Erythroblast (primary cell): ENCODE measurements at places on chromosomes 2 and 18.

DNA sequence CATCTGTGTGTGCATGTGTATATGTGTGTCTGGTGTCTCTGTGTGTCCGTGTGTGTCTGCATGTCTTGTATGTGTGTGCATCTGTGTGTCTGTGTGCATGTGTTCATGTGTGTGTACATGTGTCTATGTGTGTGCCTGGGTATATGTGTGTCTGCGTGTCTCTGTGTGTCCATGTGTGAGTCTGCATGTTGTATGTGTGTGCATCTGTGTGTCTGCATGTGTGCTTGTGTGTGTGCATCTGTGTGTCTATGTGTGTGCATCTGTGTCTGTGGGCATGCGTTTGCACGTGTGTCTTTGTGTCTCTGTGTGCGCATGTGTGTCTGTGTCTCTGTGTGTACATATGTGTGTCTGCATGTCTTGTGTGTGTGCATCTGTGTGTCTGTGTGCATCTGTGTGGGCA, 207.7 kb downstream of the TNS1 start:
- DNase-seq: no peak

- no peak for DNase-seq
These were observed 4.9 kb downstream of the CCT7 start for GRCh38 chr2:73238976-73239375.

GRCh38 chr2:85255813-85256594, 71.8 kb downstream of the TGOLN2 start:
- DNase-seq: no peak

DNA sequence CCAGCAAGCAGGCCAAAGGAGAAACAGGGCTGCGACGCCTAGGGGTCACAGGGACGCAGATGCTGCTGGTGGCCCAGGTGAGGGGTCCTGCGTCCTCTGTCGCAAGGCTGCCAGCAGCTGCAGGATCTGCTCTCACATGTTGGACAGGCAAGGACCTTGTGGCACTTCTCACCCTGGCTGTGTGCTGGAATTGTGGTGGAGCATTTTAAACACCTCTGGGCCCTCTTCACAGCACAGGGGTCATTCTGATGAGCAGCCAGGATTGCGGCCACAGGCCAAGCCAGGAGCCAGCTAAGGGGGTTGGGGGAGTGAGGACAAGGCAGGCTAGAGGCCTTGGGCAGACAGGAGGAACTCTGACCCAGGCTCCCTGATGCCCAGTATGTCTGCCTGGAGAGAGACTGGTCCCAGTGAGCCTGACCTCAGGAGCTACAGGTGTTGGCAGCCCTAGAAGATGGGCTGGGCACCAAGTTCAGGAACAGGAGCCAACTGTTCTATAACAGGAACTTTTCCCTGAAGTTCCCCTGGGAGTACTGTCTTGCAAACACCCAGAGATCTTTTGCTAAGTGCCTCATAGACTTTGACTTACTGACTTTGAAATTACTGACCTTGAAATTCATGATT, 40.2 kb downstream of the EFR3B start:
- no peak for DNase-seq

- DNase-seq: no peak
These were observed 141.0 kb upstream of the CTDP1 start for GRCh38 chr18:79538635-79539034.

DNA sequence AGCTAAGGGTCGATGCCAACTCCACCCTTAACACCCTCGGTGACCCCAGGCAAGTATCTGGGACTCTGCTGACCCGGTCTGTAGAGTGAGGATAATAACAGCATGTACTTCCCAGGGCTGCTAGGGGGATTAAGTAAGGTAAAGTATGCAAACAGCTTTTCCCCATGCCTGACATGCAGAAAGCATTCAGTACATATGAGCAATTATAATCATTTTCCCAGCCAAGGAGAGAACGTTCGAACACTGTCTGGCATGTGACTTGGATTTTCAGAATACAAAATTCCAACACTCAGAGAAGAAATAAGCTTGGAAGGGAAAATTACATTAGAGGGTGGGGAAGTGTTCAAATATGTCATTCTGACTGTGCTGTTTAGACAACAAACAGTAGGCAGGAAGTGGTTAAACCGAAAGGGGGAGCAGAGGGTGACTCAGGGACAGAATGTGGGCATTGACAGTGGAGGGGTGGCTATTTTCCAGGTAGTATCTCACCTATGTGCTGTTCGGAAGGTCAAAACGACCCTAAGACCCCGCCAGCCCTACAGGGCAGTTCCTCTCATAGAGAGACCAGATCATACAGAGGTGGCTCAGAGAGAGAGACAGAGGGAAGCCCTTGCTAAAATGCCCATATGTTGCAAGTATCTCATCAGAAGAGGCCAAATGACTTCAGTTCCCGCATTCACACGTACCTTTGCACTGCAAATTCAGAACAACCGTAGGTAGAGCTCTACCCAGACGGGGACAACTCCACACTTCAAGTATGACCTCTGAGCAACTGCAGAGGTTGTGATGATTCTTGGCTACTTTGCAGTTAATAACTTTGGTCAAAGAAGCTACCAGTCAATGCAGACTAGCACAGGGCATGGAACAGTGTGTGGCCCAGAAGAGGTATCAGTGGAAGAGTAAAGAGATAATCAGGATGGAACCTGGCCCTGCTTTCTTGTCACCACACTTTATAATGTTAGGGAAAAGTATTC, 14.8 kb downstream of the ASPRV1 start:
- peak; percentile 47 for DNase-seq

- peak; percentile 67 for DNase-seq
These were observed 26.0 kb downstream of the PLEK start for GRCh38 chr2:68391099-68391498.

- peak; percentile 67 for DNase-seq
These were observed at the start of gene NTSR2 for GRCh38 chr2:11669454-11670291. NTSR2 (minus strand) TSS chr2:11670195; CDS start chr2:11670129, 66 bp downstream.

DNA sequence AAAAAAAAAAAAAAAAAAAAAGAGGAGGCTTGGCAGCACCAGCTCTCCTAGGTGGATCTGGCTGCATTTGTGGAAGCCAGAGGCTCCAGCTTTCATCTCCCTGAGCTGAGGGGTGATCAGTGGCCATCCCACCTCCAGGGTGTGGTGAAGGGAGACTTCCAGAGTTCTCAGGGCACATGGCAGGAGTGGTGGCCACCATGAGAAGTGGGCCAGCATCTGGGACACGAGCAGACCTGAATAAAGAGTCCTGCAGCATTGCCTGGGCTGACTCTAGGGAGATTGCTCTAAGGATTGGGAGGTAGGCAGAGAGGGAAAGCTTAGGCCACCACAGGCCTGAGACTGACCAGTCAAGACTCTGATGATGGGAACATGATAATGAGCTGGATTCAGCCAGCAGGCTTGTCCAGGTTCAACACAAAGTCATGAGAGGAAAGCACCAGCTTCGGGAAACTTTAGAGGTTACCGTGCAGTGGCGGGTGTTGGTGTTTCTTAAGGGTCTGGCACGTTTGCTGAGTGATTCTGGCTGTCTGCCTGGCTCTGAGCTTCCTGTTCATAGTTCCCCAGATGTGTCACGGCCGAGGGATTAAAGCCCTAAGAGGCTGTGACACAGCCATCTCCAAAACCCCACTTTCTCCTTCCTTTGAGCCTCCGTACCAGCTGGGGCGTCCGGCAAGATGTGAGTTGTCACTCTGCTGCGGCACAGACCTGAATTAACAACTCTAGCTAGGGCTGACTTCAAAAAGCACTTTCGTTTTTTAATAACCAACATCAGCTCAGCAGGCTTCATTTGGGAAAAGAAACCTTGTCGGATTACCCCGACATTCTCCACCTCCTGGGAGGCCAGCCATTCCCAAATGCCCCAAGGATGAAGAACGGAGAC, 38.3 kb upstream of the IL1R1 start:
- no peak for DNase-seq

DNA sequence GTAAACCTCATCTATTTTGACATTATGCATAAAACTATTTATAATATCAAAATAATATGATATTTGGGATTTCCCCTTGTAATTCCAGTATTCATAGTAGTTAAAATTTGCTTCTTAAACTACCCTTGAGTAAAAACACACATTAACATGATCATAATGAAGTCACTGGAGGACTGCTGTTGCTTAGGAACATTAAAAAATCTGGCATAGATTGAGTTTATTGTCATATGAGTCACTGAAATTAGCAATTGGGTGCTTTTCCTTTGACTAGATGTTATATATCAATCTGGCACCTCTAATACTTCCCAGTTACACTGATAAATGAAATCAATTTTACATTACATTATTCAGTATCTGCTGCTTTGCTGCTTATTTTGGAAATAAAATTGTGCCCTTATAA, 57.0 kb upstream of the ZC3H15 start:
- DNase-seq: no peak

GRCh38 chr2:181117206-181117925, 137.0 kb downstream of the UBE2E3 start:
- no peak for DNase-seq

GRCh38 chr2:174492963-174493431, 6.2 kb upstream of the GPR155 start:
- DNase-seq: no peak

DNA sequence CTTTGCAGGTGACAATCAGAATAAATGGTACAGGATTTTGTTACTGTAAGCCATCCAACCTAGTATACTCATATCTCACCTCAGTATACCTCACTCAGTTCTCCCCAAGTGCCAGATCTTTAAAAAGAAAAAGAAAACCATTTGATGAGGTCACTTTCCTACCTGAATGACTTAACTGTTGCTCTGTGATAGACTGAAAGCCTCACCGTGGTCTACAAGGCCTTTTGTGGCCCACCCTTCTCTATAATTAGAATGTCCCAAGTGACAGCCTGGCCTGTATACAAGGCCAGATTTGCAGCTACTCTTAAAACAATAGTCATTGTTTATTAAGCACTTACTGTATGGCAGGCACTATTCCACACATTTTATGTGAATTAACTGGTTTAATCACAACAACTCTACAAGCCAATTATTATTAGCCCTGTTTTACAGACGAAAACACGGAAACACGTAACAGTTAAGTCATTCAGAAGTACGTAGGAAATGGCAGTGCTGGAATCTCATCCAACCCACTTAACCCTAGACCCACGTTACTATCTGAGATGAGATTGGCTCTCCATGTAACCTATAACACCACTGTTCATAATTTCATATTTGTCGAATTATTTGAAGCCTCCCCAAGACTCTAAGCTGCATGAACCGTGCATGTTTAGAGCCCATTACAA, 28.3 kb downstream of the PKP4 start:
- no peak for DNase-seq

DNA sequence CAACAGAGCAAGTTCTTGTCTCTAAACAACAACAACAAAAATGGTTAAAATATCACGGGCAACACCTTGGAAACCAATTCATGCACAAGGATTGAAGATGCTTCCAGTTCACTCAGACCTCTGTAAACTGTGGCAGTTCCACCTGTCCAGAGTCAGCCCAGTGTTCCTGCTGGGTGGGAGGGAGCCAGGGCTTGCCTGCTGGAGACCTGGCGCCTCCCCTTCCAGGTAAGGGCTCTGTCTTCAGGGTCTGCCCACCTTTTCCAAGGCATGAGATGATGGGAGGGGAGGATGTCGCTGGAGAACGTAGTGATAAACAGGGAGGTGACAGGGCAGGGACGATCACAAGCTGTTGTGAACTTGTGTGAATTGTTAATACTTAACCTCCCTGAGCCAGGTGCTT, 9.8 kb upstream of the GPC1 start:
- no peak for DNase-seq

DNA sequence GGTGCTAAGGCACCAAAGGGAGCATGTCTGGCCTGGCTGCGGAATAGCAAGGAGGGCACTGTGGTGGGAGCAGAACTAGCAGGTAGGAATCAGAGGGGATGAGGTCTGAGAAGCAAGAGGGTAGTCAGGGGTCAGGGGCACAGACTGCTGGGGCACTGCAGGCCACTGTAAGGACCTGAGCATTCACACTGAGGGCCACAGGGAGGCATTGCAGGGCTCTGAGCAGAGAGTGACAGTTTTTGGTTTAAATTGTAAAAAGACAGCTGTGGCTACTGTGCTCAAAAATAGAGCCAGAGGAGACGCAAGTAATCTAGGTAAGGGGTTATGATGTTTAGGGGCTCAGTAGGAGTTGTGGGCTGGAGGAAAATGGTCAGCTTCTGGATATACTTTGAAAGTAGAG, 41.5 kb downstream of the ARHGAP25 start:
- no peak for DNase-seq

- no peak for DNase-seq
These were observed 64.0 kb downstream of the ODC1 start for GRCh38 chr2:10383960-10384734.

DNA sequence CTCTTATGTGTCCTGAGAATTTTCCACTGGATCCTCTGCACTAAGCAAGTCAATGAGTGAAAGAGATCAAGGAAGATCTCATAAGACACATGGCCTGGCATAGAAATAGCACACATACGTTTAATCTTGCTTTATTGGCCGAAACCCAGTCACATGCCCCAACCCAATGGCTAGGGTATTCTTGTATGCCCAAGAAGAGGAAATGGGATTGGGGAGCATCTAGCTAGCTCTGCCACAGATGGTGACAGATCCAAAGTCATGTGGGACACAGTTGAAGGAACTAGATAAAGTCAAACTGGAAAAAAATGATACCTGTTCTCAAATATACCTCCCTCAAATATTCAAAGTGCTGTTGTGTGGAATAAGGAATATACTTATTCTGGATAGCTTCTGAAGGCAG, 74.7 kb downstream of the CD28 start:
- DNase-seq: no peak

DNA sequence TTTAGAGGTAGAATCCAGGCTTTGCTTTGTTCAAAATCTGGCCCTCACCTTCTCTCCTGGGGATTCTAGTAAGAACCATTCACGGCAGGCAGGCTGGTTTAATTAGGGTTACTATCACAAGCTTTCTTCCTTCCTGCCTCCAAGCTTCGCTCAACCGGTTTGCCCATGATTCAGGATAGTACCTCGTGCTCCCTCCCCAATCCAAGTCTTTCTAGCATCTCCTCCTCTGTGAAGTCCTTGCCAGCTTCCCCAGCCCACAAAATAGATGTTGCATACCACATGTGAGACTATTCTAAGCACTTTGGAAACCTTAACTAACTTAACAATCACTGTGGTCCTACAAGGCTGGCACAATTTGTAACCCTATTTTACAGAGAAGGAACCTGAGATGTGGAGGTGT, 135.1 kb downstream of the SOCS6 start:
- DNase-seq: no peak

DNA sequence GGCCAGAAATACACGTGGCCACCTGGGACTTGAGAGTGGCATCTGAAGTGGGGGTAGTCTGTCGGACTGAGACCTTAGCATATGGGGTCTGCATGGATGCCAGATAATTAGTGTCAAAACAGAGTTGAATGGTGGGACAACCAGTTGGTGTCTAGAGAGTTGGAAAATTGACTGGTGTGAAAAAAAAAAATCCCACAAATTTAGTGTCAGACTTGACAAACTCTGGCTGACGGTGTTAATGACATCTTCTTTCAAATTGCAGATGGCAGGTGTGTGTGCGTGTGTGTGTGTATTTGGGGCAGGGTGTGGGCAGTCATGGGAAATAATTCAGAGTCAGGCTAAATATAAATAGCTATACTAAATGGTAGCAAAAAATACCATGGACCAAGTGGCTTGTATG, 365.4 kb upstream of the RGPD4 start:
- DNase-seq: no peak

GRCh38 chr2:196590286-196590685, 49.2 kb upstream of the CCDC150 start:
- no peak for DNase-seq
